Dermis blood vessel endothelial cell (primary cell): ENCODE measurements at places on chromosomes 4 and X. TPM values are rescaled to one million over a fixed set of nuclear protein-coding genes. Genes with fewer than 3 reads are reported as not detected.

DNA sequence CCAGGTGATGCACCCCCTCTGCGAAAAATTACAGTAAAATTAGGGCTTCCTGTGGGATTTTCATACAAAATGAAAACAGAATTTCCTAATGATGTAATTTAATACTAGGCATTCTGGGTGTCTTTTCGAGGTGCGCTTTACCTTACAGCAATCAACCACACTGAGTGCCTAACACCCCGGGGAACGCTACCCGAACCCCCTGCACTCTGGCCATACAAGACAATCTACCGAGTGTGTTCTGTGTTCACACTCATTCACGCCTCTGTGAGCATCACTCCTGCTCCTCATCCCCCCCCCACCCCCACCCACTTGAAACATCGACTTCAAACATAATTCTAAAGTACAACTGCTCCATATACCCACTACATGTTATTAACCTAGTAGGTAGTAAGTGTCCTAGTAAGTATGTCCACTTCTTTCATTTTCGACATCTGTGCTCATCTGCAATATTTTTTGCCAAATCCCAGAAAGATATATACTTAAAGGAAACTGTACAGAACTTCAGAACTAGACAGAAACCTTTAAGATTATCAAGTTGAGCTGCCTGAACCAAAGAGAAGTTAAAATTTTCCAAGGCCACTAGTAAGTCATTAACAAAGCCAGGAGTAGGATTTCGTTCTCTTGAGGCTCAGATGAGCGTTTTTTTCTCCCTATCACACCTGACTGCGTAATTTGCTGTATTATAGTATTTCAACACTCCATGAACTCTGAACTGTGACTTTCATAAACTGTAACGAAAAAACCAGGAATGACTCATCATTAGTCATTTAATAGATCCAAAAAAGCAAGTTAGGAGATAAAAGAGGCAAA, 80.0 kb downstream of the FAT1 start:
- no peak for DNase-seq

DNA sequence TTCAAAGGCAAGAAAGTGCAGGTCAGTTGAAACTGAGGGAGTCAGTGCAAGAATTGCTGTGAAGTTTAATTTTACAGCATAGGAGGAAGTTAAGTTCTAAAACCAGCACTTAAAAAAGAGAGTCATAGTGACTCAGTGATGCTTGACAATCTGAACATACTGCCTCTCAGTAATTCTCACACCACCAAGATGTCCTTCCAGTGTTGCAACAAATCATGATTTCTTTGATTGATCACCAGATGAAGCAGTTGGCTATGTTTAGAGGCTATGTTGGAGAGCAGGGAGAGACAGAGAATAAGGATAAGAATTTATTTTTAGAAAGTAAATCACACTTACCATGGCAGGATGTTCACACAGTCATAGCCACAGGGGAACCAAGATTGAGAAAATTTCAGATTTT, 13.2 kb downstream of the TRIM2 start:
- no peak for DNase-seq

DNA sequence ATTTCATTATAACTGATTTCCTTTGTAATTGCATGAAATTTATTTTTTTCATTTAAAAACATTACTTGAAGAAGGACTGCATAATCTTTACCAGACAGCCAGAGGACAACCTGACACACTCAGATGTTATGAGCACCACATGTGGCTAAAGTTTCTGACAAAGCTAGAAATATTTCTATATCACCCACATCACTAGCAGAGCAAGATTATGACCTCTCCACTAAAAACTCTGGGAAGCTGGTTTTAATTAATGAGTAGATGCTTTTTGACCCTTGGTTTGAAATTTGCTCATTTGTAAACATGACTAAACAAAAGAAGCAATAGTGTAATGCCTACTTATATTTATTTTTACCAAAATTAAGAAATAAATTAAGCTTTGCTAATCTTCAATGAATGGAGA, 661.5 kb upstream of the EPHA5 start:
- no peak for DNase-seq

DNA sequence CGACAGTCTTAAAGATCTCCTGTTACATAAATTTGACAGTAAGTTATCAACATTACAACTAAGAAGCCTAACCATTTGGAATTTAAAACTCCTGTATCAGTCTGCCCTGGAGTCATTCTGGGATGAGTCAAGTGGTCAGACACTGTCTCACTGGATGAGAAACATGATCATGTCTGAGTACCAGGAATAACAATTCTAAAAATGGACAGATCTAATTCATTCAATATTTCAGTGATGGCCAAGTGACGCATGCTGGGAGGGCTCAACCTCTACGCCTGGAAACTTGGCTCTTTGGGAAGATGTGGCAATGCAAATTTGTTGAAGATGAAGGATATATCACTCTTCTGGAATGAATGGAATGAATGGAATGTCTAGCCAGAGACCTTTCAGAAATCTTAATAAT, 1427.2 kb downstream of the STIM2 start:
- peak; percentile 1 for DNase-seq

GRCh38 chr4:24677909-24678308, 93.6 kb upstream of the DHX15 start:
- DNase-seq: no peak

DNA sequence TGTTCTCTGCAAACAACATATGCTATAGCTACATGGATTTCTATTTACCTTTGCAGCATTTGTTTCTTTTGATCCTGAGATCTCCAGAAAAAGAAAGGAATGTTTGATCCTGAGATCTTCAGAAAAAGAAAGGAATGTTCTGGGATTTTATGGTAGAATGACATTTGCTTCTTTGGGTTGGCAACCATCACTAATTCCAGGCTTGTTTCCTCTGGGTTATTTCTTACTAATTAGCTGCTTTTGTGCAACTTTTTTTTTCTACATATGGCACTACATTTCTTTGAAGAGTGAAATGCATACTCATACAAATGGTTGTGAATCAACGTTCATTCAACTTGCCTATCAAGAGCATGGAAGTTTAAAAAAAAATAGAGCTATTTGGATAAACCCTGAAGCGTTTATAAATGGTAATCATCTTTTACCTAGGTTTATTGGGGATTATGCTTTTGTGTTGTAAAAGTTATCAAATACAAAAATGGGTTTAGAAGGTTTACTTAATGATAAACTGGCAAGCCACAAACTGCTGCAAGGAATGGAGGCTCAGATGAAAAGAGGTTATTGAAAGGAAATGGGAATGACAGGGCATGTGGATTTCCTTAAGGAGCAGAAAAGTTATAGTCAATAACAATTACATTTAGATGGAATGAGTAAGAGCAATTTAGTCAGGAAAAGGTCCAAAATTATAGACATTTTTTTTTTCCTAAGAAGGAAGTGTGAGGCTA, 95.6 kb upstream of the PCDH18 start:
- DNase-seq: no peak

DNA sequence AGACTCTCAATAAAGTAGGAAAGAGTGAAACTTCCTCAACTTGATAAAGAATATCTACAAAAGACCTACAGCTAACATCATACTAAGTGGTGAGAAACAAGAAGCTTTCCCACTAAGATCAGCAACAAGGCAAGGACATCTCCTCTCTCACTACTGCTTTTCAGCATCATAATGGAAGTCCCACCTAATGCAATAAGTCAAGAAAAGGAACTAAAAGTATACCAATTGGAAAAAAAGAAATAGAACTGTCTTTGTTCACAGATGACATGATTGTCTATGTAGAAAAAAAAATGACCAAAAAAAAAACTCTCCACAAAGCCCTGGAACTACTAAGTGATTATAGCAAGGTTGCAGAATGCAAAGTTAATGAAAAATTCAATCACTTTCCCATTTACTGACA, 25.1 kb upstream of the SH3RF1 start:
- DNase-seq: no peak

DNA sequence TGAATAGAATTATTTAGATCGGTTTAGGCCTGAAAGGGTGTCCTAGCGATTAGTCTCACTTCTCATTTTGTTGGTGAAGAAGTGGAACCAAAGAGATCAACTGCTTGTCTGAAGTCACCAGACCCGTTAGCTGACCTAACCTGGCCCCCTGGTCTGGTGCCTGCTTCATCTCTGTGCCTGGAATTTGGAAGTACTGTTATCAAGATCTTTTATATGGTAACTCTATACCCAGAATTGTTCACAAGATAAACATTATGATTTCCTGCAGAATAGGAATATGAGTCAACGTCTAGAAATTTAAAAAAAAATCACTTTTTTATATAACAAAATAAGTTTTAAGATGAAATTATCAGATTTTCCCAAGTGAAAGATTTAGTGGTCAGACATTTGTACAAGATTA, 37.2 kb downstream of the LRP2BP start:
- DNase-seq: peak; percentile 78

GRCh38 chr4:176230836-176231235, 35.5 kb upstream of the SPATA4 start:
- no peak for DNase-seq

- no peak for DNase-seq
These were observed 44.3 kb upstream of the CLCN4 start for GRCh38 chrX:10112510-10112909.

DNA sequence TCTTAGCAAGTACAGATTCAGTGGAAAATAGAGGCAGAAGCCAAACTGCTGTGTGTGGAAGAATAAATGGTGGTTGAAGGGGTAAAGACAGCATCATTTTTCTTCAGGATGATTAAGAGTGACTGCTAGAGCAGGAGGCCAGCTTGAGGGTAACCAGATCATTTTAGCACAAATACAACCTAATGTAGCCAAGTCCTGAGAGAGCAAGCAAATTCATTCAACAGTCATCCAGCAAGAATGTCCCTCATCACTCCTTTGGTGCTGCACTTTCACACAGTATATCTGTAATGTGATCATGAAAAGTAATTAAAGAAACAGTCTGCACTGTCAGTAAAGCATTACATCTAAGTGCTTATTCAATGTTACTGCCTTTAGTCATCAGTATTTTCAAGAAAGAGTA, 44.8 kb downstream of the NPFFR2 start:
- DNase-seq: no peak

DNA sequence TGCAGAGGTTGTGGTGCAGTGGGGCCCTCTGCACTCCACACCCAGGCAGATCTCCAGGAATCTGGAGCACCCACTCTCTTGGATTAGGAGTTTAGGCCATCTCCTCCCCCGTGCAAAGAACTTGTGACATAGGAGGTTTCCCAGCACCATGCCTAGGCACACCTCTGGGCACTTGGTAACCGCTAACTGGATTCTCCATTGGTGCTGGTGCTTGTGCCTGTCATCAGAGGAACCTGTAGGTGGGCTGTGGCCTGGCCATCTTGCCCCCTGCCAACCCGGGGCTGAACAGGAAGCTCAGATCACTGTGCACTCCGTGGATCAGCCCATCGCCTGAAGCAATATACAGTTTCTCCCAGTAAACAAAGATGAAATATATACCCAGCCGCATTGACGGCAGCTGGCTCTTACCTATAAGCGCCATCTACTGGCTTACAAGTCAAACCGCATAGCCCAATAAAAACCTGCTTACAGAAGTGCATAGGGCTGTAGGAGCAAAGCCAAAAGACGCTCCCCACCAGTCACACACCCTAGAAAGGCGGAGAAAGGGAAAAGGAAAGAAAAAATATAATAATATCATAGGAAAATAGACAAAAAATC, 19.1 kb upstream of the TEX13B start:
- peak; percentile 64 for DNase-seq

- DNase-seq: no peak
These were observed 400.6 kb upstream of the MAGEB18 start for GRCh38 chrX:25737540-25737939.

GRCh38 chr4:175531405-175532091, 280.5 kb downstream of the GPM6A start:
- DNase-seq: no peak

GRCh38 chr4:94253036-94253435, 45.4 kb downstream of the SMARCAD1 start:
- no peak for DNase-seq

GRCh38 chrX:94107981-94108380, 434.0 kb downstream of the FAM133A start:
- no peak for DNase-seq

- DNase-seq: no peak
These were observed 32.7 kb upstream of the MBTPS2 start for GRCh38 chrX:21806691-21807090.

- DNase-seq: no peak
These were observed 473.4 kb upstream of the CPEB2 start for GRCh38 chr4:14528918-14529317.

GRCh38 chrX:42955349-42955748, 177.4 kb upstream of the PPP1R2C start:
- no peak for DNase-seq

DNA sequence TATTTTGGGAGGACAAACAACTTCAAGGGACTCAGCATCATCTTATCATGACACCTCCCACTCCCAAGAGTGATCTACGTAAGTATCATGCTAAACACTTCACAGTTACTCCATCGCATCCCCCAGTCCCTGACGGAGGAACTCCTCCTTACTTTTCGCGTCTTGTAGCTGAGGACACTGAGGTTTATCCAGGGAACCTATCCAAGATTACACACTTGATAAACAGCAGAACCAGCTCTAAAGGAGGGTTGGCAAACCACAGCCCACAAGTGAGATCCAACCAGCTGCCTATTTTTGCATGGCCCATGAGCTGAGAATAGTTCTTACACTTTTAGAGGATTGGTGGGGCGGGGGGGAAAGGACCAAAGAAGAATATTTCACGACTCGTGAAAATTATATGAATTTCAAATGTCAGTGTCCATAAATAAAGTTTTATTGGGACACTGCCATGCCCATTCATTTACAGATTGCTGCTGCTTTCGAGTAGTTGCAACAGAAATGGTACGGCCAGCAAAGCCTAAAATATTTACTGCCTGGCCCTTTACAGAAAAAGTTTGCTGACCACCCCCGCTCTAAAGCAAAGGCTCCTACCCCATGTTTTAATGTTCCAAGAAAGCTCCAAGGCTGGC, 47.8 kb downstream of the SEPSECS start:
- DNase-seq: no peak

HDAC8 gene
- total RNA-seq: 26.5 and 32.8 TPM in 2 replicates

ERCC6L gene
- 2.4 and 9.4 TPM in 2 replicates for total RNA-seq

GPR34 gene
- total RNA-seq: not detected in 2 replicates

NLRP2B gene
- total RNA-seq: under 0.01 and 0.14 TPM in 2 replicates

PNMA3 gene
- 0.09 TPM in 1 of 2 replicates, not detected in the other for total RNA-seq

MAP3K15 gene
- 0.09 and 0.17 TPM in 2 replicates for total RNA-seq

ZMAT1 gene
- 1.3 and 2.4 TPM in 2 replicates for total RNA-seq

GYG2 gene
- total RNA-seq: 0.23 and 0.68 TPM in 2 replicates

CT55 gene
- total RNA-seq: not detected in 2 replicates

TBX22 gene
- total RNA-seq: not detected in 2 replicates

BEX2 gene
- total RNA-seq: 0.56 and 0.68 TPM in 2 replicates

SMPX gene
- total RNA-seq: not detected in 2 replicates

NDST4 gene
- total RNA-seq: not detected in 2 replicates

RAB9B gene
- 0.56 and 0.68 TPM in 2 replicates for total RNA-seq

CXorf49B gene
- total RNA-seq: not detected in 2 replicates

SMR3B gene
- not detected in 2 replicates for total RNA-seq

ENPEP gene
- total RNA-seq: 0.14 and 1.5 TPM in 2 replicates

SLC26A1 gene
- 0.19 TPM in 1 of 2 replicates, not detected in the other for total RNA-seq

GAGE1 gene
- total RNA-seq: not detected in 2 replicates

UGT2B11 gene
- not detected in 2 replicates for total RNA-seq

PRMT9 gene
- total RNA-seq: 10.1 and 11.1 TPM in 2 replicates
